NCI-H2081 (cell line): ENCODE measurements at places on chromosomes 4 and X.

DNA sequence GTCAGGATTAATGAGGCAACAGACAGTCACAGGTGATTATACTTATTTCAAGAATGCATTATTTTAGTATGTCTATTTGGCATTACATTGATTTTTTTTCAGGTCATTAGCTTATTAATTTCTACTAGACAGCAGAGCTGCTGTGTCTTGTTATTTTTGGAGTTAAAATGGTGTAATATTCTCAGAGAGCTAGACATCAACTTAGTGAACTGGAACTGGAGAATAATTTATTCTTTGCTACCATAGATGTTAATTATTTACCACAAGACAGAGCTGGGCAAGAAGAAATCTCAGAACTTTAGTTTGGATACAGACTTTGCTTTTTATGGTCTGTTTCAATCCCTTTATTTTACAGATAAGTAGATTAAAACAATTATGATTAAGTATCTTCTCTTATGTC lies 10.2 kb upstream of the HPGD start:
- DNase-seq: no peak

GRCh38 chr4:178812866-178813265 lies 1370.6 kb upstream of the AGA start:
- DNase-seq: no peak

DNA sequence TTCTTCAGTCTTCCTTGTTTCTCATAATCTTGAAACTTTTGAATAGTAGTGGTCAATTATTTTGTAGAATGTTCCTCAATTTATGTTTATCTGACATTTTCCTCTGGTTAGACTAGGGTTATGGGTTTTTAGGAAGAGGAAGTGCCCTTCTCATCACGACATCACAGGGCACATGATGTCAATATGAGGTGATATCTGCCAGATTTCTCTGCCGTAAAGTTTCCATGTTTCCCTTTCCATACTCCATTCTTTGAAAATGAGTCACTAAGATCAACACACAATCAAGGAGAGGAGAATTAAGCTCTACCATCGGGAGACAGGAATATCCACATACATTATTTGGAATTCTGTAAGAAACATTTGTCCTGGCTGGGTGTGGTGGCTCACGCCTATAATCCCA lies 28.4 kb downstream of the RP2 start:
- no peak for DNase-seq

- peak; percentile 12 for DNase-seq
These were observed 109.5 kb downstream of the FRAS1 start for GRCh38 chr4:78166622-78167021.

GRCh38 chr4:23881674-23882337 lies 8.0 kb downstream of the PPARGC1A start:
- DNase-seq: no peak

- DNase-seq: no peak
These were observed 784 bp downstream of the MAP7D3 start for GRCh38 chrX:136250191-136251040.

DNA sequence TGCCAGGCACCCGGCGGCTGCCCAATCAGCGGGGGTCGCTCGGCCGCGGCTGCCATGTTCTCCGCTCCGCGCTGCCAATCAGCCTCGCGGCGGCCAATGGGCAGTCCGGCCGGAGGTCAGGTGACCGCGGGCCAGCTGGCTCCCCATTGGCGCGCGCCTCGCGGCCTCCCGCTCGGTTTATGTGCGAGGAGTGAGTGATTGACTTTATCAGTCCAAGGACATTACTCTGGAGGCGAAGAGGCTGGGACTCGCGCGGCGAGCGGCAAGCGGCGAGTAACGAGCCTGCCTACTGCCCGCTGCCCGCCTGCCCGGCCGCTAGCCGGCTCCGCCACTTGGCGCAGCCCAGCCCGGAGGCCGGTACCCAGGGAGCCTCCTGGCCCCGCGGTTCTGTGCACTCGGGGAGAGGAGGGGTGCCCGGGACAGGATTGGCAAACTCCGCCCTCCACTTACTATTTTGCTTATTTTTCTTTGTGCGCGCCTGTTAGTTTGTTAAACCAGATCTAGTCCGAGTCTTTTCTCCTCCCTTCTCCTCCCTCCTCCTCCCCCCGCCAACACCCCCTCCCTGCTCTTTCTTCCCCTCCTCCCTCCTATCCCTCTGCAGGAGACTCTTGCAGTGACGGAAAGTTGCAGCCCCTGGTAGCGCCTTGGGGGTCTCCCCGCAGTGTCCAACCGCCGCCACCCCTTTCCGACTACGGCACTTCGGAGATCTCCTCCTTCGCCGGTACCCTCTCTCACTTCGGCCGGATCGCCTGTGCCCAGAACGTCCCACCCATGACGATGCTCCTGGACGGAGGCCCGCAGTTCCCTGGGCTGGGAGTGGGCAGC lies at the start of gene ZIC3:
Gene ZIC3 (plus strand): TSS at position 207 of the 825 bp plus-strand sequence. CDS start 565 bp downstream, at position 772.
- peak; percentile 52 for DNase-seq

GRCh38 chrX:133523081-133523487 lies 107.8 kb upstream of the GPC4 start:
- no peak for DNase-seq

DNA sequence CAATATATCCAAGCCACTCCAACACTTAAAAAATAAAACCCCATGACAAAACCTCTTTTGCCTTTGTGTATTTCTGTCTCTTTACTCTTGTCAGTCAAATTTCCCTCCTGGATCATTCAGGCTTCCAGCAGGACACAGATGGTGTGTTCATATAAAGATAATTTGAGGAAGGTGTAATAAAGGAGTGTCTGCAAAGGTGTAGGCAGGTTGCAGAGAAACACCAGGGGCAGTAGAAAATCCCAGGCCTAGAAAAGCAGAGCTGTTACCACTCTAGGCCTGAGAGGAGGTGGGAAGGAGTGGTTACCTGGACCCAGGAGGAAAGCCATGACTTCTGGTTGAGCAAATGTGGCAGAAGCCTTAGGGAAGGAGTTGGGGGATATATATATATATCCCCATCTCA lies 28.8 kb downstream of the CHRNA9 start:
- no peak for DNase-seq

- DNase-seq: peak; percentile 88
These were observed 13.7 kb downstream of the RASSF6 start for GRCh38 chr4:73606465-73606974.

- DNase-seq: no peak
These were observed 51.3 kb downstream of the YIPF6 start for GRCh38 chrX:68550193-68550592.

DNA sequence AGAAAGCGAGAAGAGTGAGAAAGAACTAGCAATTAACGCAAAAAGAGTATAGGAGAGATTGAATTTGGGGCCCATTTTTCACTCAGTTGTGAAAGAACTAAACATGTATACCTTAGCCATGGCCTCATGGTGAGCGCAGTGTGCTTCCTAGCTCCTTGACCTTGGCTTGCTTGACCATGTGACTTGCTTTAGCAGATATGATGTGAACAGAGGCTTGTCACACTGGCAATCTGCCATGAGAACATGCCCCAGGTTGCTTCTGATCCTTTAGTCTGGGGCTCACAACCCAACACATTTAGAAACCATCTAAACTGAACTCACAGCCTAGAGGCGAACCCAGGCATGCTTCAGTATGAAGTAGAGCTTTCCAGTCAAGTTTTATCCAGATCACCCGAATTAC lies 260.1 kb upstream of the FTHL17 start:
- no peak for DNase-seq

DNA sequence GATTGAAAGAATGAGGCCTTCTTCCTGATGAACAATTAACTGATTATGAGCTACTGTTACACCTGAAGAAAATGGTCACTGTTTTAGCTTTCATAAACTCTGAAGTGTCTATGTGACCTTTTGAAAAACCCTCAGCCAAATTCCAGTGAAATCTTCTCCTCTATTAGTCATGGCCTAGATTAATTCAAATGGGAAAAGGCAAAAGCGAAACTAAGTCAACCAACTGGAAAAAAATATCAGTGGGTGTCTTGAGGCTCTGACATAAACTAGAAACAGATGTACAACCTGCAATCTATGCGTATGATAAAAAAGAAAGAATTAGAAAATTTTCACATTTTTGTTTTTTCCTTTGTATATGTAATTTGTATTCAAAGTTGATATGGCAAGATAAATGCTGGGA lies 169.4 kb upstream of the BANK1 start:
- no peak for DNase-seq

GRCh38 chrX:37905436-37906147 lies 58.2 kb upstream of the DYNLT3 start:
- peak; percentile 40 for DNase-seq

DNA sequence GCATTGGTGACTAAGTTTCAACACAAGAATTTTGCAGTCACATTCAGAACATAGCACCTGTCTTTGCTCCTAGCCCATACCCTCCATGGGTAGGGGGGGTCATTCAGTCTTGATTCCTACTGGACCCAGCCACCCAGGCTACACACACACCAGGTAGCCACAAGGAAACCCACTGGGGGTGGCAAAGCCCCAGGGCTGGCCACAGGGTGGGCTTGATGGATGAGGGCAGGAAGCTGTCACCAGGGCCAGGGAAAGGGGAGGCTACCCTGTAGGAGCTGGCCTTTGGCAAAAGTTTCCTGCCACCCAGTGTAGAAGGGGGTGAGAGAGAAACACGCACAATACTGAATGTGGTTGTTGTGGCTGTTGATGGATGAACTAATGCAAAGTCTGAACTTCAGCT lies 74.5 kb upstream of the NKX1-1 start:
- no peak for DNase-seq

GRCh38 chr4:41384992-41385391 lies 128.3 kb downstream of the UCHL1 start:
- DNase-seq: no peak

DNA sequence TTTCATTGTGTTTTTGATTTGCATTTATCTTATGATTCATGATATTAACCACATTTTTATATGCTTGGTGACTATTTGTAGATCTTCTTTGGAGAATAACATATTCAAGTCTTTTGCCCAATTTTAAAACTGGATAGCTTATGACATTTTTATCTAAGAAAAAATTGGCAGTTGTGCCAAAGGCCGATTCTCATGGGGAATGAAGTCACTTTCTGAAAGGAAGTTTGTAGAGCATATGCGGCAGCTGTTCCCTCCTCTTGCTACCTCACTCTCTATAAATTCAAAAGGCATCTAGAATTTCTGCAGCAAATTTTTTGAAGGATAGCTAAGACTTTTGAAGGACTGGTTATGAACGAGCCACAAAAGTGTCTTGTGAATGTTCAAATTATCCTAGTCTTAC lies 2353.5 kb downstream of the ARAP2 start:
- DNase-seq: no peak

DNA sequence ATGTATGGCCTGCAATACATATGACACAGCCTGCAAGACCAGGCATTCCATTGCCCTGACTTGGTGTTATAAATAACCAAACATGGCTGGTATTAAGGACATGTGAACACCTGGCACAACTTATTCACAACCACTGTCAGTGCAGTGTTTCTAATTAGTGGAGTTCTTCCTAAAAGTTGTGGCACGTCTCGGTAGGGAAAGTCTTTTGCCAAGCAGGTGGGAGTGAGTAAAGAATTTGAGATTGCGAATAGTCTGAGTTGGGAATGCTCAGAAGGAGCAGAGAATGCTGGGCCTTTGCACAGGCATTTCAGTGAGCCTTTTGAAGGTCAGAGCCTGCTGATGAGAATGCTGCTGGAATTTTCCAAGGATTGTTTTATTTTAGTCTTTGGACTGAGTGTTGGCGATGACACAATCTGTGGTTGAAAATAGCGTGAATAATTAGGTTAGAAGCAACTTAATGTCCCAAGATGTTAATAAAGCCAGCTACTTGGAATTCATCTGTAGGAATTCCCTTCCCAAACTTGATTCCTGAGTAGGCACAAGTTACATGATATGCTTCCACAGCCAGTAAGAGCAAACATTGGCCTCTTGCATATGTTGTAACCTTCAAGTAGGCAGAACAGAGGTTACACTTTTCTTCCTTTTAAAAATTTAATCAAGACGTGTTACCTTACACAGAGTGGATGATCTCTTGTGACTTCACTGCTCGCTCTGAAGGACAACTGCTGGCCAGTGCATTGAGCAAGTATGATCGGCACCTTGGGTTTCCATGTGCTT lies 83.6 kb upstream of the PGRMC2 start:
- no peak for DNase-seq

DNA sequence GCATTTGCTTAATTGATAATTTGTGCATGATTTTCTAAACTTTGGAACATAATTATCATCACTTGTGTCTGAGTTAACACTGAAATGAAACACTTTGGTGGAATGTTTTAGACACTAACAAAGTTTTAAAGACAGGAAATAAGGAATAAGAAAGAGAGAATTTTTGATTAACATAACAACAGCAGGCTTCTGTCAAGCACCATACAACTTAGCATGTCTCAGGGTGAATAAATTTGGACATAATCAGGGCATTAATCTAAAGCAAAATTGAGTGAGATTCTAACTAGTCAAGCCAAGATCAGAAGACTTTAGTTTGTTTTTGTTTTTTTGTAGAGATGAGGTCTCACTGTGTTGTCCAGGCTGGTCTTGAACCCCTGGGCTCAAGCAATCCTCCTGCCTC lies 28.1 kb upstream of the DUSP21 start:
- no peak for DNase-seq

- DNase-seq: no peak
These were observed 58.5 kb downstream of the ASMT start for GRCh38 chrX:1673337-1673736.

- no peak for DNase-seq
These were observed 170.8 kb downstream of the TLL1 start for GRCh38 chr4:166043801-166044200.

- DNase-seq: no peak
These were observed at the start of gene EGFL6 for GRCh38 chrX:13569479-13570260. TSS of gene EGFL6 (plus strand) at chrX:13569601. CDS start at chrX:13569862, 261 bp downstream.

DNA sequence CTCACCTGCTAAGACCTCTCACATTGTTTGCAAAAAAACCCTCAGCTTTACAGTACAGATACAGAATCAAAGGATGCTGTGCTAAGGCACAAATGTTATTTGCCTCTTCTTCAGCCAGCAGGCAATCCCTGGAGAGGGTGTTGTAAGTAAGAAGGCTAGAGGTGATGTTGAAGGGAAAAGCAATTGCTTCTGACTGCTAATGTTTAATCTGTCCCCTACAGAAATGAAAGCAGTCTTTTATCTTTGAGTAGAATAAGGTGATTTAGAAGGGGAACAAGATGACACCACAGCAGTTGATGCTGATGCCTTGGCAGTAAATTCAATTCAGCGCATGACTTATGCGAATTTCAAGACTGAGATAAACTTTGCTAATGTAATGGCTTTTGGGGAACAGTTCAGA lies 1064.8 kb upstream of the IGFBP7 start:
- DNase-seq: no peak

DNA sequence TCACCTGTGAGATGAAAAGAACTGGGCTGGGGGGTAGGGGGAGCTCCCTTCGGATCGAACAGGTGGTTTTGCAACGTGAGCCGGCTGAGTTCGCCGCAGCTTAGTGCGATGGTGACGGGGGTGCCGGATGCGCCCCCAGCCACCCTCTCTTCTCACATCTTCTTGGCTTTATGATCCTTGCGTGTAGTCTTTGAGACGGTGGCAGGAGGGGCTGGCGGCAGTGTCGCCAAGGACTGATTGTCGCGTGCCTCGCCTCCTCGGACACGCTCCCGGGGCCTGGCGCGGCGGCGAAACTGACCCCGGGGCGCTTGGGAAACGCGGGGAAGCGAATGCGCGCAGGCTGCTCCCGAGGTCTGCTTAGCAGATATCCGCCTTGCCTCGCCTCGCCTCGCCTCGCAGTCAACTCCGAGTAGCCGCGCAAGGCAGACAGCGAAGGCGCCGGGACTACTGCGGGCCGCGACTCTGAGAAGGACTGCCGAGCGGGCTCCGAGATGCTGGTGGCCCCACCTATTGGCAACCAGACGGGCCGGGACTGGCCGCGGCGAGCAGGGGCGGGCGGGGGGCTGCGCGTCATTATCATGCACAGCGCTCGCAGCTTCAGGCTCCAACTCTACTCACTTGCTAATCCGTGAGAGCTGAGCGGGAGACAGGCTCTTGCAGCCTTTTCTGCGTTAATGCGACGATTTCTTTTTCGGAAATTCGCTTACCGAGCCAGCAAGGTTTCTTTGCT lies 1.5 kb downstream of the GRID2 start:
- peak; percentile 31 for DNase-seq

GRCh38 chr4:127632420-127633403 lies at the start of gene INTU:
TSS of gene INTU (plus strand) at chr4:127632957. CDS start at chr4:127633035, 78 bp downstream.
- DNase-seq: peak; percentile 80
